Activated T-helper 1 cell treated with anti-CD3 and anti-CD28 coated beads, Interleukin-2, amount 50 U/mL, for 16 hours (primary cell): ENCODE measurements at places on chromosomes 4 and X.

- DNase-seq, result no peak
These were observed 60.8 kb downstream of the AWAT2 start for GRCh38 chrX:69988955-69989394.

DNA sequence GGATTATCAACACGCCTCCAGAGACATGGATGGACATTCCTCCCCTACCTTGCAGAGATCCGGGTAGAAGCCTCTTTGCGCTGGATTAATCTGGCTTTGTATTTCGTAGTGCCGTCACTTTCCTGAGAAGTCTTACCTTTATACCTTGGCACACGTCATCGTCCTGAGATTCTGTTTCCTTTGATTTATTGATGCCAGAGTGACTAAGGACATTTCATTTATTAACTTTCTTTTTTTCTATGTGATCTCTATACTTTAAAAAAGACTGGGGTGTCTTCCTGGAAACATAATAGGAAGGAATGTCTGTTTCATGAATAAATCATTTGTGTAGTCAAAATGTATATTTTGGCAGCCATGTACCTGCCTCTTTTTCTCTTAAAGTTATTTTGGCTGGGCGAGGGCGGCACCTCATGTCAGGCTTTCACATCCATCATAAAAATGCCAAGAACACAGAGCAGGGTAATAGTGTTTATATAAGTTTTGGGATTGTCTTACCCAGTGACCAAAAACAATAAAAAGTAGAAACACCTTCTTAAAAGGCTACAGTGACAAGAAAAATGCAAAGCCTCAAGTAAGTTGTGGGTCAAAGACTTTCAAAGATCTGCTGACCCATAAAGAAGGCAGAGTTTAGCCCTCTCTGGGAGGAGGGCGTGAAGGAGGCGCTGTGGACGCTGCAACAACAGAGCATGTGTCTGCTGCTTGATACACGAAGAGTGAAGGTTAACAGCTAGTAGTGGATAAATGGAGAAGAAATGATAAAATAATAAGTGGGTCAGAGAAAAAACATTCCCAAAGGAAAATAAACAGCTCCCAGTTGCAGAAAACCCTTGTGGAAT lies 124.4 kb downstream of the SHROOM3 start:
- DNase-seq, result no peak

- DNase-seq, result no peak
These were observed 135.2 kb upstream of the RASGEF1B start for GRCh38 chr4:81606801-81607501.

- no peak for DNase-seq
These were observed 43.8 kb upstream of the KCNIP4 start for GRCh38 chr4:21992330-21992729.

- no peak for DNase-seq
These were observed 369.9 kb upstream of the ANXA10 start for GRCh38 chr4:167722487-167722808.

DNA sequence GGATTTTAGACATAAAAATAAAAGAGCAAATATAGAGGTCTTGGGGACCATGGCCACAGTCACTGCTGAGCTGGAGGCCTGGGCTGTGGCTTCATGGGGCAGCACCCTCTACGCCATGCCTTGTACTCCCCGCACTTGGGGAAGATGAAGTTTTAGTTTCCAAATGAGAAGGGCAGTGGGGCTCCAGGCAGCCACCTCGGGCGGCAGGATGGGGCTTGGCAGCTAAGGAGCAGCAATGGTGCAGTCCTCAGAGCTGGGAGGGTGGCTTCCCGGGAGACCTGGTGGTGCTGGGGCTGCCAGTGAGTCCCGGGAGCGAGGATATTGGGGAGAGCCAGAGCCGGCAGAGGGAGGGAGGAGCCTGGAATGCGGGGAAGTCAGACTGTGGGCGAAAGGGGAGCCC lies 2.4 kb downstream of the CXCR3 start:
- DNase-seq, result no peak

GRCh38 chr4:15740764-15741404 lies 37.2 kb upstream of the CD38 start:
- DNase-seq, result no peak

GRCh38 chr4:91631335-91631734 lies 672.4 kb upstream of the GRID2 start:
- no peak for DNase-seq

GRCh38 chrX:154751669-154752271 lies 893 bp upstream of the GAB3 start:
- DNase-seq, result no peak

- no peak for DNase-seq
These were observed 50.1 kb upstream of the ACSL4 start for GRCh38 chrX:109782994-109783700.

DNA sequence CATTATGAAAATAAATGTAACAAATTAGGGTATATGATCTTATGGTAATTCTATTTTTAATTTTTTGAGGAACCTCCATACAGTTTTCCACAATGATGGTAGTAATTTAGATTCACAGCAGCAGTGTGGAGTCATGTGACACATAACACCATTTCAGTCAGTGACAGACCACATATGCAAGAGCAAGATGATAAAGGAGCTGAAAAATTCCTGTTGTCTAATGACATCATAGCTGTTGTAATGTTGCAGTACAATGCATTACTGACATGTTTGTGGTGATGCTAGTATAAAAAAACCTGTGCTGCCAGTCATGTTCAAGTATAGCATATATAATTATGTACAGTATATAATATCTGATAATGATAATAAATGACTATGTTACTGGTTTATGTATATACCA lies 28.5 kb downstream of the EMCN start:
- no peak for DNase-seq

- no peak for DNase-seq
These were observed 9.7 kb upstream of the PLAC8 start for GRCh38 chr4:83124111-83124780.

- DNase-seq, result no peak
These were observed 58.0 kb upstream of the CHRDL1 start for GRCh38 chrX:110853610-110854009.
